Amniotic stem cell (primary cell): ENCODE measurements at places on chromosomes 12 and 14.

DNA sequence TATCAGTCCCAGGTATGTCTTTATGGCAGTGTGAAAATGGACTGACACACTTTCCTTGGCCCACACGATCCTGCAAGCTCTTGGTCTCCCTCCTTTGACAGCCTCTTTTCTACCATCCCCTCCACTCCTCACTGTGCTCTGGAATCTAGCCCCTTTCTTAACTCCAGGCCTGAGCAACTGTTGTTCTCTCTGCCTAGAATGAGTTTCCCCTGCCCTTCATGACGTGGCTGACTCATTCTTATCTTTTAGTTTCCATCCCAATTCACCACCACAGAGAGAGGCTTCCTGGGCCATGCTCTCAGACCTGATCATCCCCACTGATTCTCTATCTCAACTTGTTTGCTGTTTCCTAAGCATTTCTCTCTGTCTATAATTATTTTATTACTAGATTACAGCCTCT, 157.4 kb upstream of the HMGA2 start:
- DNase-seq: no peak

GRCh38 chr12:62205346-62205745, 54.9 kb upstream of the USP15 start:
- DNase-seq: no peak

DNA sequence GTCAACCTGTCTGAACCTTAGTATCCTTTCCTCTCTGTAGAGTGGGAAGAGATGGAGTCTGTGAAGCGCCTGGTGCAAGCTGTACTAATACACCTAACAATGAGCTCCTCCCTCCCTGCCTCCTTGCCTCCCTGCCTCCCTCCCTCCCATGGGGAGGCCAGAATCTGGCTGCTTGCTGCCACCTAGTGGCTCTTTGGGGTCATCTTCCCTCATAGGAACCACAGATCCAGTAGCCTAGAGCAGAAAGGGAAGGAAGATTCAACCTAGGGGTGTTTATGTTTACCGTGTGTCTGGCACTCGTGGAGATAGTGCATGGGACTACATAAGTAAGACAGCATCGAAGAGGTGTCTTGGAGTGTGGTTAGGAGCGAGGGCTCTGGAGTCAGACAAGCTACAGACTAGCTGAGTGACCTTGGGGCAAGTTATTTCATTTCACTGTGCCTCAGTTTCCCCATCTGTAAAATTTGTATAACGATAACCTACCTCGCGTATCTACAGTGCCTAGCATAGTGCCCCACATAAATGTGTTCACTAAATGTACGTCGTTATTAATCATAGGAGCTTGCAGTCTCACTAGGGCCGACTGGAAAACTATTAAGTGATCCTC, 35.5 kb upstream of the TSPAN9 start:
- DNase-seq: peak; percentile 0

GRCh38 chr12:89935850-89936249, 227.2 kb upstream of the ATP2B1 start:
- no peak for DNase-seq

DNA sequence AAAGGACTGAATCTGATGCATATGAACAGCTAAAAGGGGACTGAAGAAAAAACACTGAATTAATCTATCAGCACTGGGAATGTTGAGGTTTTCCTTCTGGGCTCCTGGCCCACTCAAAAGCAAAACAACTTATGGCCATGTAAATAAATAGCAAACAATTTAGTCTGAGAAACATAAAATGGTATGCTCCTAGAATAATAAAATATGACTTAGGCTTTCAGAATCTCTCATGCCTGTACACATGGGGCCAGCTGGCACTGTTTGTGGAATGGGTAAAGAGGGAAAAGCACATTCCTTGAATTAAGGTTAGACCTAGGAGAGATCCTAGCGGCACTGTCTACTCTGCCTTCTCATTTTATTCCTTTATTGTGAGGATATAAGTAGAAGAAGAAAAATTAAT, 6.2 kb downstream of the KLHDC2 start:
- no peak for DNase-seq

DNA sequence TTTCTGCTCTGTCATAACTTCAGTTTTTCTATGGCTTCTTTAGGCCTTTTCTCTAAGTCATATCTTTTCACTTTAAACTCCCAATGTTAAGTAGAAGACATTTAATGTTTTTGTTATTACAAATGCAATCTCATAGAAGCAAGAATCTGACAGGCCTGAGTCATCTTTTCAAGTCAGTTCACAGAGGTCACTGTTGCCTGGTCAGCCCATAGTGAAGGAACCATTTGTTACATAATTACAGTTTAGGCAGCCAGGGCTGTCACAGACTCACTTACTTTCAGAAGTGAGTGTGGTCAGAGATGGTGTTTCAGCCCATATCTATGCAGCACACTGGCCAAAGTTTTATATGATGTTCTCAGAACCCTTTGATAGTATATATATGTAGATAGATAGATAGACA, 46.5 kb downstream of the CCER1 start:
- DNase-seq: no peak

- no peak for DNase-seq
Measured at GRCh38 chr14:74604911-74605310, 7.1 kb downstream of the LTBP2 start.

- no peak for DNase-seq
Measured at GRCh38 chr12:14850929-14851663, 7.8 kb upstream of the ART4 start.

GRCh38 chr14:49589387-49589786, 3.2 kb upstream of the RPS29 start:
- DNase-seq: no peak

GRCh38 chr14:61493239-61493638, 171.9 kb downstream of the PRKCH start:
- DNase-seq: peak; percentile 43

GRCh38 chr14:106737021-106737420, 1210.6 kb downstream of the TMEM121 start:
- no peak for DNase-seq

GRCh38 chr12:119676573-119676972, 8.6 kb downstream of the PRKAB1 start:
- no peak for DNase-seq

DNA sequence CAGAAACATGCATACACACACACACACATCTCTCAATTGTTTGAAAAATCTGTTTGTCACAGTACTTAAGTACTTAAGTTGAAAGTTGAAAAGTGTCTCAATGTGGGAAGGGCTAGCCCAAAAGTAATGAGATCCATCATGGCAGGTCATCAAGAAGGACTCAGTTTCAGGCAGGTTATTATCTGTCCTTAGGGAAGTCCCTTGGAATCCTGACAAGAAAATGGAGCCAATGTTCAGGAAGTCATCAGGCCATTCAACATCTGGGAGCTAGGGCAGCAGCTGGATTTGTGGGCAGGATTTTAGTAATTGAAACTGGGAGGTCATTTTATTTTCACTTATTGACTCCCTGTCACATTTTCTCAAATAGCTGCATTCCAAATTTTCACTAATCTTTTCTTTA, 56.0 kb downstream of the MSRB3 start:
- DNase-seq: no peak

DNA sequence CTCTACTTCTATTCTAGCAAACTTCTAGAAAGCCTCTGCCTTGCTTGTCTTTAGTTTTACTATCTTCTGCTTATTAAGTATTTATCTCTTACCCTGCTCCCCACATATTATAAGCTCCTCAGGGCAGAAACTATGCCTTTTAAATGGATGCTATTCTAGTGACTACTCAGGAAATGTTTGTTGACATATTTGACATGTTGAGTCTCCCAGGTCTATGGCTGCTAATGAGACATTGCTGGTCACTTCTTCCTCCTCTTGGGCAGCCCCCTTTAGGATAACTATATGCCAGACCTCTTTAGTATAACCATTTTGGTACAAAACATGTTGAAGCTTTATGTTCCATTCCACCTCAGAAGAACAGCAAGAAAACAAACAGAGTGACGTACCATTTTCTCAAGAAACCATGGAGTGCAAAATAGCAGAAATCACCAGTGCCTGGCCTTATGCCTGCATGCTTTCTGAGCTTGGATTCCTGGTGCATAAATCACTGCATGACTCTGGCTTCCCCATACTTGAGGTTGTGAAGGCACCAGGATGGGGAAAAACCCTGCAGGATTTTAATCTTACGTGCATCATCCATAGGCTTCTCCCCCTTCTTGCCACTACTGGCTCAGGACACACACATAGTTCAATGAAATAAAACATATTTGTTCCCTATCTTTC, 202.6 kb downstream of the TMX1 start:
- DNase-seq: peak; percentile 88

- no peak for DNase-seq
Measured at GRCh38 chr12:102298022-102298421, 100.4 kb upstream of the PMCH start.

GRCh38 chr12:2795291-2796186, 769 bp downstream of the FKBP4 start:
- no peak for DNase-seq

DNA sequence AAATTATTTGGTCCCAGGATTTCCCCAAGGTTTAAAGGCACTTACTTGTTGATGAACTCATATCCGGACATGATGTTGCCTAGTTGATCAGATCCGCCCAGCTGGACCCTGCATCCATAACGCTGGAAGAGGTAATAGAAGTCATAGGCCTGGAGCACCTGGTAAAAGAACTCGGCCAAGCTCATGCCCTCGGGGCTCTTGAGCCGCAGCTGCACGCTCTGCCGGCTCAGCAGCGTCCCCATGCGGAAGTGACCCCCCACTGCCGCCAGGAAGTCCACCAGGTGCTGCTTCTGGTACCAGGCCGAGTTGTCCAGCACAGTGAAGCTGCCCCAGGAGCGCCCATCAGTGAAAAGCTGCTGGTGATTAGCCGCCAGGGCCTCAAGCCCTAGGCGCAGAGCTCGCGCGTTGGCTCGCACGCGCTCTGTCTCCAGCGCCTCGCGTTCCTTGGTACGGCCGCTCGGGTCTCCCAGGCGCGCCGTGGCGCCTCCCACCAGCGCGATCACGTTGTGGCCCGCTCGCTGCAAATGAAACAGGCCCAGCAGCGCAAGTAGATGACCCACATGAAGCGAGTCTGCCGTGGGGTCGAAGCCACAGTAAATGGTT, 545 bp downstream of the YARS2 start:
- DNase-seq: peak; percentile 52

DNA sequence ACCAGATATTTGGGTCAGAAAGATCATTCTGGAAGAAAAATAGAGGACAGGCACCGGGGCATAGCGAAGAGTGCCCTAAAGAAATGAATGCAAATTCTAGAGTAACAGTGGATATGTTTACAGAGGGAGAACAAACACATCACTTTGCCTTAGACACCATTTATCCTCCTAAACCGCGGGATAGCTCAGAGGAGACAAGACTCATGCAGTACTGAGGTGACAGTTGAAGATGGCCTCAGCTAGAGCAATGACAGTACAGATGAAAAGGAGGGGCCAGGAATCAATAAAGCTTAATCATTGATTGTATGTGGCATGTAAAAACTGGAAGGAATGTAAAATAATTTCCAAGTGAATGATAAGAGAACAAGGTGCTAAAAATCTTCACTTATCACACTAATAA, 10.5 kb upstream of the PPP1R12A start:
- DNase-seq: no peak

DNA sequence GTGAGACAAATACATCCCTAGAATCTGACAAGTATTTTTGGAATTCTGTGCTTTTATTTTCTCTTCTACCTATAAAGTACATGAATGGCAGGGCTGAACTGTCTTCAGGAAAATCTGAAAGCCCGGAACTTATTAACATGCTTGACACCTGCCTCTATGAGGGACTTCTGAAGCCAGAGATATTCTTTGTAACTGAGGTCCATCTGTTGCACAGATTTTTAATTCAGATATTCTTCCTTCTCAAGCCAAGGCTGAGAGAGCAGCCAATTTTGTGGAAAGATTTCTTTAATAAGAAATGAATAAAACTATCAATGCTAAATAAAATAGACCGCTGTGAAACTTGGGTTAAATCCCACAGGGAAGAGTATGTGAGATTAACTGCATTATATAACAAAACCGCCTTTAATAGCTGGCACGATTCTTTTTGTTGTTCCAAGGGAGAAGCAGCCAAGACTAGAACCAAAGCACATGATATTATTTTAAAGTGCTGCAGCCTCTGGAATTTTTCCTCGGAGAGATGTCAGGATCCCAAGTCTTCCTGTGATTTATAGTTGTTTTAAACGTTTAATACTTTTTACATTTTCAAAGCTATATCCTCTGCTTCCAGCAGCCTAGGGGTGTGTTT, 148.9 kb downstream of the CRADD start:
- DNase-seq: no peak

DNA sequence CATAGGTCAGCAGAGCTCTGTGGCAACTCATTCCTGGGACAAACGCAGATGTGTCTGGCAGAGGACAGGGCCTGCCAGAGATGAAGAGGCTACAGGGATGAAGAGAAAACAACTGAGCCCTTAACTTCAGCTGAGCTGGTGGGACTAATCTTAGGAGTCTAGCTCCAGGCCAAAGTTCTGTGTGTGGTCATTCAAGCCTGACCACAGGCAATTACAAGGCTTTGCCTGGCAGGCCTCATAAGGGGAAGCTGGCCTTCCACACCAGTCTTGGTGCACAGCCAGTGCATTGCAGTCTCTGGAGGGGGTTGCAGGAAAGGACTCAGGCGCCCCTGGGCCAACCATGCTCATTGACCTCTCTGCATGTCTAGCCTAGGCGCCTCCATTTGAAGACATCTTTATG, 127.6 kb upstream of the DAAM1 start:
- no peak for DNase-seq

GRCh38 chr12:52699373-52699772, 4.0 kb downstream of the KRT77 start:
- no peak for DNase-seq

DNA sequence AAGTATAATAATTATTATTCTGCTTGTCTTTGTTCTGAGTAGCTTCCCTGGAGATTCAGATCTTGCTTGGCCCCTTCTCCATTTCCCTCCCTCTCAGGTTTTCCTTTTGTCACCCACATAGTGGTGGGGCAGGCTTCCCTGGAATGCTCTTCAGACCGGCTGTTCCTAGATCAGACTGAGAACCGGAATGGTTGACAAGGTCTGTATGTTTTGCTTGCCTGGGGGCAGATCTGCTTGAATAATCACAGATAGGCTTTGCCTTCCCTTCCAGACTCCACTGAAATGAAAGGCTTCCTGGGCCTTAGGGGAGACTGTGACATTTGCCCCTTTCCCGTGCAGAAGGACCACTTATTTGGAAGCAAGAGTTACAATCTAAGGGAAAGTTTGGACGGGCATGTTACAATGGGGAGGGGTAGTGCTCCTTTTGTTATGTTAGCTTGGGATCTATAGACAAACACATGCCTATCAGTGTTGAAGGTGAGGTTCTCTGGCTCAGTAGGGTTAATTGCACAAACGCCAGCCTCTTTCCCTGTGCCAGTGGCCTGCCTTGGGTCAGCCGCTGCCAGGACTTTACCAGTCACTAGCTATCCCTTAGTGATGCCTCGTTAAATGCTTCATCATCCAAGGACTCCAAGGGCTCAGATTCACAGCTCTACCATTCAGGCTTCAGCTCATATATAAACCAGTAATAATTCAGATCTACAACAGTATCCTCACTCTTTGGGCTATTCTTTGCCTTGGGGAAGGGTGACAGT, 178.6 kb downstream of the SNAPC1 start:
- no peak for DNase-seq

DNA sequence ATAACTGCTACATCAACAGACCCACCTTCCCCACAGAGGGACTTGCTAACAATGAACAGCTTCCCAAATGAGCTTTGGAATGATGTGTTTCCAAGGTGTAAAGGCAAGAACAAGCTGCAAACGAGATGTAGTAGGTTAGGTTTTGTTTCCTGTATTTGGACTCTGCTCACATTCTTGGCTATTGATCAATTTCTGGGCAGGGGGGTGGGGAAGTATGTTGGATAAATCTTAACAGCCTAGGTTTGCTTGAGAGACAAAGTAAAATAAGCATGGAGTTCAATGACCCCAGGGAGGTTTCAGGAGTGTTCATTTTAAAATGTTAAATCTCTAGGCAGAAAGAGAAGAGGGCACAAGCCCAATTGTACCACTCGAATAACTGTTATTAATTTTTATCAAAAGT, 146.6 kb downstream of the DPY19L2 start:
- no peak for DNase-seq
